ENCODE measurements at places on chromosomes 1 and 21.

DNA sequence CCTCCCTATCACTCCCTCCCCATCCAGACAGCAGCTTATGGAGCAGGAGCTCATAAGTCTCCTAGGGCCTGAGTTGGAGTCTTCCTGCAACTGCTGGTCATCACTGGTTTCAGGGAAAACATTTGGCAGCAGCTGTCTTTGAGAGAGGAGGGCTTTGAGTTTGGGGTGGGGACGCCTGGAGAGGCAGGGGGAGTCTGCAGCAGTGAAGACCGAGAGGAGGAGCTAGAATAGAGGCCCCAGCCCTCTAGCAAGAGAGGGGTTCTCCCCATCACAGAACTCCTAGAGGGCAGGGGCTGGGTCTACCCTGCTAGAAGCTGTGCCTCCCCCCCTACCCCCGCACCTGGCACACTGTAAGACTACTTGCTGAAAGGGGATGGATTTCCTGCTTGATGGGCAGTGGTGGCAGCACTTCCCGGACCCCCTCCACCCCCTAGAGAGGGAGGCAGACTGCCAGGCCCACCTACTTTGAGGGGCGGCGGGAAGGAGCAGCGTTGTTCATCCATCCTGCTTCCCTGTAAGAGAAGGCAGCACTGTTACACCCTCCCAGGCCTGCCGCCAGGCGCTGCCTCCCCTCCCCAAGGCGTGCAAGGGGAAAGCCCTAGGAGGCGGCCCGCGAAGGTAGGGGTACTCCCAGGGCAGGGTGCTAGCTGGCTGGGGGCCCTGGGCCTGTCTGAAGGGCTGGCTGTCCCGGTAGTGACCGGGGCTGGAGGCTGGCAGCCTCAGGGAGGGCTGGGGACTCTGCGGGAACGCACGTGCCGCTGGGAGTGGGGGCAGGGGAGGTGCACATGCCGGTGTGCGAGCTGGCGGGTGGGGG, 50.4 kb downstream of the RAP1GAP start:
- DNase-seq: no peak

DNA sequence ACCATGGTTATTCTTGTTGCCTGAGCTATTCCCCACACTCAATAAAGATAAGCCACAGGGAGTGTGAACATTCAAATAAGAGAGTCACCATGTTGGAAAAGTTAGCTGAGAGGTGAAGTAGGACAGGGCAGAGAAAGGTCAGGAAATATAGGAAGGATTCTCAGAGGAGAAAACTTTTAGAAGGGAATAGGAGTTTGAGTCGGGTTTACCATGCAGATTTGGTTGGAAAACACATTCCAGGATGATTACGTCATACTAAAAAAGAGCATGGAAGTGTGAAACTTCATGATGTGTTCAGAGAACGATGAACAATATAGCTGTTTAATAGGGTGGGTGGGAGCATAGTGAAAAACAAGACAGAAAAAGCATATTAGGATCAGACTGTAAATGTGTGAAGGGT, 1125.3 kb upstream of the ADGRL2 start:
- no peak for DNase-seq

DNA sequence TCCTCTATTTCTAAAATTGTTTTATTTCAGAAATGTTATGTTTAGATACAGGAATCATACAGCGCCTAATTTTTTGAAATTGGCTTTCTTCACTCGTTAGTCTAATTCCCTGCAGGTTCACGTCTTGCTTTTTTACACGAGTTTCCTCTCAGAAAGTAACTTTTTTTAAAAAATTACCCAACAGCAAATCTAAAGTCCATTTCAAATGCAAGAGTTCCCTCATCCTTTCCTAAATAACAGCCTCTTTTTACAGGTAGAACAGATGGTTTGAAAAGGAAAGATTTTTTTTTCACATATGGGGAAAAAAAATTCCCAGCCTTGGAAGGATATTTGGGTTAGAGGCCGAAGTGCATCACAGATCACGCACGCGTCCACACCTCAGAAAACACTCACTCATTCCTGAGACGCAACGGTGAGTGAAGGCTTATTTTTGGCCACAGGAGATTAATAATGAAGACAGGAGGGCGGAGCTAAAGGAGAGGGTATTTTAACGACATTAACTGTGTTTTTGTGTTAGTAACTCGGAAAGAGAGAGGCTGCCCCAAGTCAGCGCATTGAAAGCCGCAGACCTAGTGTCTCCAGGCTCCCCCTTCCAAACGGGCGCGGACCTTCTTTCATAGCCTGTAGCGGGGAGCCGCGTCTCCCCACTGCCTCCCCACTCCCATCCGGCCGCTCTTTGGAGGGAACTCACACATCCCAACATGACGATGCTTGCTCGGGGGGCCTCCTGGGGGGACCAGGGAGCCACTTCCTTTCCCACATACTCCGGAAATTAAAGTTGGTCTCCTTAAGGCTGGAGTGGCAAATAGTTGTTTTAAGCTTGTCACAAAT, 969 bp upstream of the RIPK4 start:
- peak; percentile 32 for DNase-seq

GRCh38 chr21:41926117-41926806, 27.6 kb downstream of the C2CD2 start:
- no peak for DNase-seq

GRCh38 chr1:219991511-219991810, 54.8 kb downstream of the EPRS1 start:
- DNase-seq: no peak

DNA sequence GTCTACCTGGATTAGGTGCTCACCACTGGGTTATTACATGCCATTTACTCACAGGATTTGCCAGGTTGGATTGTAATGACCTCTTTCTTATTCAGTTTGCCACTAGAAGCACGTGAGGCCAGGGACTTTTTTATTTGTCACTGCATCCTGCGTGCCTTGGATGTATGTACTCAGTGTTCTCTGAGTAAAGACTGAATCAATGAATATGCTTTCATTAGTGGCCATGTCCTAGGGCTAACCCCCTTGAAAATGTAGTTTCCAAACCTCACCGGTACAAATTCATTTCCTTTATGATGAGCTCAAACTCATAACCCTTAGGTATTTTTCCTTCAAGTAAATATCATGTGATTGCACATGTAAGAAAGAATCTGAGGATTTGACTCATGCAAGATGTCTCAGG, 1.3 kb upstream of the ZP4 start:
- DNase-seq: no peak

GRCh38 chr1:54668567-54668966, 27.0 kb downstream of the MROH7 start:
- no peak for DNase-seq

- no peak for DNase-seq
Observed at GRCh38 chr1:33535334-33535733, 62.9 kb downstream of the ZSCAN20 start.

DNA sequence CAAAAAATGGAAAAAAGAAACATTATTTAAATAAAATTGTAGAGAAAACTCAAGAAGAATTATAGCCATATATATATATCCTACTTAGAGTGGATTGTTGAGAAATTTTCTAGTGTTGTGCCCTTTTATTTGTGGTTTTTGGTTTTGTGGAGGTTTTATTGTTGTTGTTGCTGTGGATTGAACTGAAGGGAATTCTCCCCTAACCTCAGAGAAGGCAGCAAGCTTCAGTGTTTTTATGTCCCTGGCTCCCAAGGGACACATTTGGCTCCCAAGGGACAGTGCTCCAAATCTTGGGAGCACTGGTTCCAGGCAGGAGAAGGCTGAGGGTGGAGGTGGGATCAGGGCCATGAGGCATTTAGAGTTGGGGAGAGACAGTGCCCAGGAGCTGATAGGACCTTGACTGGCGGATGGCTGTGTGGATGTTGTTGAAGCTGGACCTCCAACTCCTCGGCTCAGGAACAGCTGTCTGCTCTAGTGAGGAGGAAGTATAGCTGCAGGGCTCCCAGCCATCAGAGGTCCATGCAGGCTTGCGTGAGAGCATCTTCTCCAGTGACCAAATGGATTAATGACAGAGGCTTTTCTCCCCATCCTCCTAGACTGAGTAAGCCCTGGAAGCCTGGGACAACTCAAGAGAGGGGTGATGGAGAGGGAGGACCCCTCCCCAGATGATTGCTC, 100.5 kb downstream of the TEX35 start:
- DNase-seq: no peak

DNA sequence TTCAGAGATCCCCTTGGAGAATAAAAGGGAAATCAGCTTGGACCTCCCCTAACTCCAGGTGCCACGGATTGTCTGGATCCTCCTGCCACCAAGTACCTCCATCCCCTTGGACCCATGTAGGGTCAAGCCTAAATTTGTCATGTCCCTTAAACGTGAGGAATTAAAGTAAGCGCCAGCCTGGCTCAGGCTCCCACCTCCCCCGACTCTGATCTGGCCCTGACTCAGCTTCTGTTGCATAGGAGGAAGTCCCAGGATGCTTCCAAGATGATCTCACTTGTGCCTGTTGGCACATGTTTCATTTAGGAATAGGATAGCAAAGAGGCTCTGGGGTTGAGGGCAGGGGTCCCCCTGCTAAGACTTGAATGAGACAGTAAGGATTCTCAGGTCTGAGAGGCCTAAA, 231.9 kb upstream of the JUN start:
- DNase-seq: no peak

DNA sequence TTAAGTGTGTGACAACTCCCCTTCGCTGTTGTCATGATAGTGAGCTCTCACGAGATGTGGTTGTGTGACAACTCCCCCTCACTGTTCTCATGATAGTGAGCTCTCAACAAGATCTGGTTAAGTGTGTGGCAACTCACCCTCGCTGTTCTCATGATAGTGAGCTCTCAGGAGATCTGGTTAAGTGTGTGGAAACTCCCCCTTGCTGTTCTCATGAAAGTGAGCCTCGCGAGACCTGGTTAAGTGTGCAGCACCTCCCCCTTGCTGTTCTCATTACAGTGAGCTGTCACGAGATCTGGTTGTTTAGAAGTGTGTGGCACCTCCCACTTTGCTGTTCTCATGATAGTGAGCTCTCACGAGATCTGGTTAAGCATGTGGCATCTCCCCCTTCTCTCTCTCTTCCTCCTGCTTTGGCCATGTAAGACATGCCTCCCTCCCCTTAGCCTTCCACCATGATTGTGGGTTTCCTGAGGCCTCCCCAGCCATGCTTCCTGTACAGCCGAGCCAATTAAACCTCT, 25.1 kb upstream of the LSS start:
- DNase-seq: no peak

DNA sequence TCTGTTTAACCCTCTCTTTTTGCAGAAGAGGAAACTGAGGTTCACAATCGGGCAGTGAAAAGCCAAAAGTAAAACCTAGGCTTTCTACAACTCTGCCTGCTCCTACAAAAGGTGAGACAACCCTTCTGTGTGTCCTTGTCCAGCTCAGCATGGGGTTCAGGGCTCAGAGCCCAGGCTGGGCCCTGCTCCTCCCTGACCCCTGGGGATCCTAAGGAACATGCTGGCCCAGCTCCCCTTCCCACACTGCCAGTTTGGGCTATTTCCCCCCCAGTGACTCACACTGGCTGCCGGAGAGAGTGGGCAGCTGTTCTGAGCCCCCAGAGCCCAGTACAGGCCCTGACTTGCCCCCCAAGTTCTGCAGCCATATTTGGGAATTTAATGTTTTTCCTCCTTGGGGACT, 8.9 kb downstream of the FAM229A start:
- no peak for DNase-seq

GRCh38 chr1:26911399-26912146, 2.2 kb downstream of the NR0B2 start:
- DNase-seq: no peak

DNA sequence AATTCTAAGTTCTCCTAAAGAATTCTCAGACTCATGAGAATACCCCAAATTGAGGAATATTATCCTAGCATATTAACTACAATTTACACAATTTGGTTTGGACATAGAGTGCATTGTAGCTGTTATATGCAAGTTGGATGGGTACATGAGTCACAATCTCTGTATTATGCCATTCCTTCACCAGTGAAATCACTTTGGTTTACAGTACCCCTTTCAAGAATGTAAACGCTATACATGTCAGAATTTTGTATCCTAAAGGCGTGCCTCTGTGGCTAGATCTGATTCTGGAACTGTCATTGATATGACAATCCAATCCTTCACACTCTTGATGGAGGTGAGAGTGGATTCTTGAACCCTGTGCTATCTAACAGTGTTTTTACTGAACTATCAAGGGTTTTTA, 6.7 kb upstream of the IL10RB start:
- no peak for DNase-seq

DNA sequence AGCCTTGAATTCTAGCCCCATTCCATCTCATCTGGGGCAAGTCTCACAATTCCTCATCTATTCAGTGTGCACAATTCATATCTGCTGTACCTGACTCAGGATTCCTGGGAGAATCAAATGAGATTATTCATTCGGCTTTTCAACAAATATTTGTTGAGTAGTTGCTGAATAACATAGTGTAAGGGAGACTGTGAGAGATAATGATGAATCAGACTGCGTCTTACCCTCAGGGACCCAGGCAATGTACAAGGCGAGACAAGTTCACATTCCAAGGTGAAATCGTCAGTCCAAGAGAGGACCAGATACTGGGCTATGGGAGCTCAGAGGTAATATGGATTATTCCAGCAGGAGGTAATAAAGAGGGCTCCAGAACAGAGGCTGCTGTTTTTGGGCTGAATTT, 67.8 kb upstream of the SMYD2 start:
- DNase-seq: no peak

GRCh38 chr1:244576259-244576892, 76.5 kb upstream of the DESI2 start:
- no peak for DNase-seq

GRCh38 chr1:54255026-54255702, 55.2 kb downstream of the MRPL37 start:
- no peak for DNase-seq

DNA sequence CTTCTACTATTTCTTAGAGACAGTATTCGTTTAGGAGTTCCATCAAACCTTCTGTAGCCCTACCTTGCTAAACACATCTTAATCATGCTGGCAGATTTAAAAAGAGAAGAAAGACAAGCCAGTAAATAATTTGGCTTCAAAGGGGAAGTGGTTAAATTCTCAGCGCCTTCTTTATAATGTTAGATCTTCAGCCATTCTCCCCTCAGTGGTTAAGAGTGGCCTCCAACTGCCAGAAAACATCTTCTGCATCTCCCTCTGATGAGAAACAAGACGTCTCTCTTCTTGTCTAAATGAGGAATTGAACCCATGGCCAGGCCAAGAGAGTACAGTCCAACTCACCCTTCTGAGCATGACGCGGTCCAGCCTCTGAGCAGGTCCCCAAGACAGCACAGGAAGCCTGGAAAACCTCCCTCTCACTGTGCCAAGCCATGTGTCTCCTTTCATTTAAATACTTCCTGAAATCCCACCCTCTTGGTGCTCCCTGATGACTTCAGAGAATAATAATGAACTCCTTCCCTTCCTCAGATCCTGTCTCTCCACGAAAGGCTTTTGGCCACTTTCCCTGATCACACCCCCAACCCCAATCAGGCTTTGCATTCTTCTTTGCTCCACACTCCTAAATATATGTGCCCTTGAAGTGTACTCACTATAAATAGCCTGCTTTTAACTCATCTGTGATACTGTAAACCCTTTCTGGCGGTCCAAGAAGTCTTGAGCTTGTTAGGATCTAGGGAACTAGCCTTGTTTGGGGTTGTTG, 16.4 kb upstream of the LRRC52 start:
- DNase-seq: no peak

GRCh38 chr1:203676455-203676854, 49.8 kb downstream of the ATP2B4 start:
- no peak for DNase-seq

Data from NCI-H345 (cell line).